ENCODE measurements at places on chromosomes 5 and 9. TPM values are rescaled to one million over a fixed set of nuclear protein-coding genes. Genes with fewer than 3 reads are reported as not detected.

PAEP gene
- not detected for total RNA-seq

ABL1 gene
- total RNA-seq = 58.0 TPM

PFN3 gene
- total RNA-seq = not detected

HSPB3 gene
- not detected for total RNA-seq

DNA sequence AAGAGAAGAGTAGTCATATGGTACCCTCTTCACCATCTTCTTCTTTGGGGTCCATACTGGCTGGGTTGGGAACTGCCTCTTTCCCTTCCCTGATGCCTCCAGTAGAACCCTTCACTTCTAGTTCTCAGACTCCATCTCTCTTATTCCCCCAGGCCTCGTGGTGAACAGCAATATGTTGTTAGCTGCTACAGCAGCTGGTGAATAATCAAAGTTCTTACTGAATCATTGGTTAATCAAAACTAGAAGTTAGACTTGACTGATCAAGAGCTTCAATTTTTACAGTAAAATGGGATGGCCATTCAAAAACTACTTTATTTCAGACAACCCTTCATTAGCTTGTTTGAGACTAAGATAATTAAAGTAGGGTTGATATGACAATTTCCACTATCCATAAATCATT, 190.9 kb upstream of the GNA14 start:
- no peak overlapping the region for H3K27ac ChIP-seq
- no peak overlapping the region for H3K4me3 ChIP-seq
- DNase-seq = no peak
- H3K4me1 ChIP-seq = peaks cover 6% of the 10 kb centered on the region
- no peaks in the 10 kb centered on the region for H3K36me3 ChIP-seq
- no peaks in the 10 kb centered on the region for H3K27me3 ChIP-seq

DNA sequence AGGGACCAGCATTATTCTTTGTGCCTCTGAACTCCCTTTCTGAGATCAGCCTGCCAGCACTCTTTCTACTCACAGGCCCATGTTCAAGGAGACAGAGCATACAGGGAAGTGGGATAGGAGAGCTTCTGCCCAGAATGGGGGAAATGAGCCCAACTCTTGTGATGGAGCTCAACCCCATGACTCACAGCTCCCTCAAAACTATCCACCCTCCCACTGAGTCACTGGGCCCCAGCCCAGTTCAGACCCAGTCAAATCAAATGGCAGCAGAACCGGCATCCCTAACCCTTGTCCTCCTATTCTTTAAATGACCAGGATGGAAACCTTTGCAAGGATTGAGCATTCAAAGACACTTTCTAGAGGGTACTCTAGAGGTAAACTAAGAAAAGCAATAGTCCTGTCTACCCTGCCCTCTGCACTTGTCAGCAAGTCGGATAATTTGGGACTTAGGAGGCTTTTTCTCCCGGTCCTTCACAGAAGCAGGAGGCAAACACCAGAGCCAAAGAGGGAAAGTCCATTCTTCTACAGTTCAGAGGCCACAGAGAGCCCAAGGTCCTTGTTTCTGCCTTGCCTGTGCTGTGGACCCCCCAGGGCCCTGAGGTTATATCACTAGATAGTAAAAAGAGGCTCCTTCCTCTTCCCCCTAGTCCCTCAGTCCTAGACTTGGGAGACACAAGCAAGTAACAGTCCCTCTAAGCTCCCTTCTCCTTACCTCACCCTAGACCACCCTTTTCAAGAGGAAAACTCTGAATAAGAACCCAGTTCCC, 3.2 kb downstream of the ATOSB start:
- peak; percentile 64 for DNase-seq
- no peaks in the 10 kb centered on the region for H3K36me3 ChIP-seq
- H3K4me3 ChIP-seq = no peak overlapping the region
- H3K27ac ChIP-seq = peak overlapping the region; percentile 90
- H3K4me1 ChIP-seq = peaks cover 52% of the 10 kb centered on the region

DNA sequence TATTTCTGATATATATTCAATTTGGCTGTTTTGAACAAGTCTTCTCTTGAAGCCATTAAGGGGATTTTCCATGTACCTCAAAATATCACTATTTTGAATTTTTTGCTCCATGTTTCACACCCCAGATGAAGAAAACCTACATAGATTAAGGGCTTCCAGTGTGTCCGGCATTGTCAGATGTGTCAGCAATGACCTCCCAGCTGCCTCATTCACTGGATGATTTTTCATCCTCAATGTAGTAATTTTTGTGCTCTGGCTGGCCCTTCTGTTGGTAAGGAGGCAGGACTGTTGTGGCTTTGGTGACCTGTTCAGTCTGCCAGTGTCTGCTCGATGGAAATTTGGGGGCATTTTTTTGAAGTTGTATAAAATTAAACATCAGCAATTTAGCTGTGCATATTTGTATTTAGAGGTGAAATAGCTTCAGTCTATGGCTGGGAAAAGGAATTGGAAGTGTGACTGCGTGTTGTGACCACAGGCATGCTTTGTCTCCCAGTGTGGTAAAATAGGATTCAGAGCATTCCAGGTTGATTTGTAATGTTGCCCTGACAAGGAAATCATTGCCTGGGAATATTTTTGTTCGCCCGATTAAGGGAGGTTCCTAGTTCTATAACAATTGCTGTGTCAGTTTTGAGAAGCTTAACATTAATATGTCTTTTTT, 312.4 kb downstream of the ARHGEF28 start:
- no peak overlapping the region for H3K27ac ChIP-seq
- H3K36me3 ChIP-seq = no peaks in the 10 kb centered on the region
- no peak for DNase-seq
- H3K27me3 ChIP-seq = no peaks in the 10 kb centered on the region

DNA sequence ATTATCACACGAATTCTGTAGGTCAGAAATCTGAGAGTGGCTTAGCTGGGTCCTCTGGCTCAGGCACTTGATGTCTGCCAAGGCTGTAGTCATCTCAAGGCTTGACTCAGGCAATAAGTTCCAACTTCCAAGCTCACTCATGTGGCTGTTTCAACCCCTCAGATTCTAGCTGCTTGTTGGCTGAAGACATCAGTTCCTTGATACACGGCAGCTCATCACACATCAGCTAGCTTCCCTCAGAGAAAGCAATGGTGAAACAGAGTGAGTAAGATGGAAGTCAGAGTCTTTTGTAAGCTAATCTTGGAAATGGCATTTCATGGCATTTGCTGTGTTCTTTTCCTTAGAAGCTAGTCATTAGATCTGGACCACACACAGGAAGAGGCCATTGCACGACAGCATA, 204.2 kb upstream of the PTGER4 start:
- no peak for DNase-seq
- no peaks in the 10 kb centered on the region for H3K27me3 ChIP-seq
- no peaks in the 10 kb centered on the region for H3K4me1 ChIP-seq
- no peak overlapping the region for H3K27ac ChIP-seq
- no peaks in the 10 kb centered on the region for H3K36me3 ChIP-seq

- H3K27me3 ChIP-seq = no peaks in the 10 kb centered on the region
- no peak overlapping the region for H3K4me3 ChIP-seq
- peaks cover 16% of the 10 kb centered on the region for H3K36me3 ChIP-seq
- no peaks in the 10 kb centered on the region for H3K4me1 ChIP-seq
- no peak for DNase-seq
Observed at GRCh38 chr9:83392228-83392627, 146.0 kb downstream of the FRMD3 start.

GRCh38 chr9:16289639-16290038, 580.8 kb downstream of the BNC2 start:
- H3K27me3 ChIP-seq = no peaks in the 10 kb centered on the region
- no peak for DNase-seq
- no peaks in the 10 kb centered on the region for H3K36me3 ChIP-seq
- no peak overlapping the region for H3K27ac ChIP-seq
- H3K4me1 ChIP-seq = no peaks in the 10 kb centered on the region

- H3K36me3 ChIP-seq = no peaks in the 10 kb centered on the region
- H3K27ac ChIP-seq = no peak overlapping the region
- no peaks in the 10 kb centered on the region for H3K27me3 ChIP-seq
- H3K4me3 ChIP-seq = no peak overlapping the region
- no peak for DNase-seq
Observed at GRCh38 chr5:154406231-154406630, 39.6 kb upstream of the SAP30L start.

DNA sequence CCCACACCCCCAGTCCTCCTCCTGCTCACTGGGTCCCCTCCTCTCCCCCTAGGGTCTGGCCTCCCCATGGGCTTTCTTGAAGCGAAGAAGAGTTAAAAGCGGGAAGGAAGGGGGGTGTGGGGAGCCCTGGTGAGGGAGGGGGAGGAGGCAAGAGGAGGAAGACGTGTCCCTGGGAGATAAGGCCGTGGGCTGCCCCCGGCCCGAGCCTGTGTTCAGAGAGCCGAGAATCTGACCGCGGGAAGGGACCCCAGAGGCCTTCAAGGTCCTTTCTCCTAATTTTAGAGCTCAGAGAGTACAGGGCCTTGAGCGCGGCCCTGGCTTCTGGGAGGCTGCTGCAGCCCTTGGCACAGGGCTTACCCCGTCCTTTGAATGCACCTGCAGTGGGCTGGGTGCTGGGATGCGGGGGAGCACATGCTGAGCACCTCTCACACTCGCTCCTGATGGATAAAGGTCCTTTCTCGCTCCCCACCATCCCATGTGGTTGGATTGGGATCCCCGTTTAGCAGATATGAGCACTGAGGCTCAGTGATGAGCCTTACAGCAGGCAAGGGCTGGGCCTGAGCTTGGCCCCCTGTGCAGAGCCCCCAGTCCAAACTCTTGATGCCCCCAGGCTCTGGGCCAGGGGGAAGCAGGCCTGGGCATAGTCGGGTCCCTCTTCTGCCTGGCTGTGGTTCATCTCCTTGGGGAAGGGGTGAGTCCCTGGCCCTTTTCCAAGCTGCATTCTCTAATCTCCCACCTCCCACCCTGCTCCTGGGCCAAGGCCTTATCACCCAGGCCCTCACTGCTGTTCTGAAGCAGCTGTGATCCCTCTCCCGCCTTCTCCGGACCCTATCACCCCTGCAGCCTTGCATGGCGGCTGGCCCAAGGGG, 5.9 kb downstream of the GFI1B start:
- no peaks in the 10 kb centered on the region for H3K4me1 ChIP-seq
- H3K27ac ChIP-seq = no peak overlapping the region
- H3K36me3 ChIP-seq = no peaks in the 10 kb centered on the region
- no peak for DNase-seq
- no peaks in the 10 kb centered on the region for H3K27me3 ChIP-seq

GRCh38 chr5:159657771-159658170, 258.5 kb upstream of the ADRA1B start:
- H3K36me3 ChIP-seq = no peaks in the 10 kb centered on the region
- no peak overlapping the region for H3K27ac ChIP-seq
- H3K4me3 ChIP-seq = no peak overlapping the region
- no peaks in the 10 kb centered on the region for H3K4me1 ChIP-seq
- no peak for DNase-seq
- H3K27me3 ChIP-seq = no peaks in the 10 kb centered on the region

- DNase-seq = no peak
- H3K36me3 ChIP-seq = no peaks in the 10 kb centered on the region
- no peak overlapping the region for H3K4me3 ChIP-seq
- no peaks in the 10 kb centered on the region for H3K27me3 ChIP-seq
- no peak overlapping the region for H3K27ac ChIP-seq
Observed at GRCh38 chr5:126640866-126641265, 40.1 kb downstream of the PHAX start.

- no peak for DNase-seq
- no peaks in the 10 kb centered on the region for H3K27me3 ChIP-seq
- H3K27ac ChIP-seq = peak overlapping the region; percentile 36
- H3K36me3 ChIP-seq = no peaks in the 10 kb centered on the region
Observed at GRCh38 chr5:125660231-125660895, 762.8 kb upstream of the GRAMD2B start.

DNA sequence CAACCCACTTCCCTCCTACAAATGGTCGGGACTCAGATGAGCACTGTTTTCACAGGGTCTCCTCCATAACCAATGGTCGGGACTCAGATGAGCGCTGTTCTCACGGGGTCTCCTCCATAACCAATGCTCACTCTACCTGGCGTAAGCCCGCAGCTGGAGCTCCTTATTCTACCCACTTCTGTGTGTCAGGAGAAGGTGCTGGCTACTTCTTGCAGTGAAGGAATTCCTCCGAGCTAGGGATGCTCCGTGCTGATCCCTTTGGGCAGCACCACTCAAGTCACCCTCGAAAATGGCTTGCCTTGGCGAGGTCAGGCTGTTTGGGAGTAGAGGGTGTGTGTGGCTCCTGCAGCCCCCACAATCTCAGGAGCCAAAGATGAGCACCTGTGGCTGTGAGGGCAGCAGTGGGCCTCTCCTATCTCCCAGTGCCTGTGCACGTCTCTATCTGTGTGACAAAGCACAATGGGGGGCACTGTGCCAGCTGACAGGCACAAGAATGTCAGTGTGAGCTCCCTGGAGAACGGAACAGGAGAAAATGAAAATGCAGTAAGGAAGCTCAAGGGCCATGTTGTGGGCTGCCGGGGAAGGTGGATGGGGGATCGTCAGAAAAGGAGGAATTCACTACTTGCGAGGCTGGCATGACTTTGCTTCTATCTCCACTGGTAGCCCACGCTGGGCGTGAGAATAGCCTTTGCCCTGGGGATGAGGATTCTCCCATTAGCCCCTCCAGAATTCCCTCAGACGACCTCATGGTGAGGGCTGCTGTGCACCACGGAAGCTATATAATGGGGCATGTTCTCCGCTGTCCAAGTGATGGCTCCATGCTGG, 3.9 kb upstream of the BTNL9 start:
- no peak for DNase-seq
- peaks cover 4% of the 10 kb centered on the region for H3K27me3 ChIP-seq
- no peak overlapping the region for H3K4me3 ChIP-seq
- H3K4me1 ChIP-seq = no peaks in the 10 kb centered on the region
- H3K27ac ChIP-seq = no peak overlapping the region
- H3K36me3 ChIP-seq = no peaks in the 10 kb centered on the region

GRCh38 chr5:116699332-116699731, 124.7 kb upstream of the SEMA6A start:
- H3K4me1 ChIP-seq = peaks cover 14% of the 10 kb centered on the region
- H3K36me3 ChIP-seq = no peaks in the 10 kb centered on the region
- DNase-seq = no peak
- H3K4me3 ChIP-seq = no peak overlapping the region
- no peak overlapping the region for H3K27ac ChIP-seq
- no peaks in the 10 kb centered on the region for H3K27me3 ChIP-seq

DNA sequence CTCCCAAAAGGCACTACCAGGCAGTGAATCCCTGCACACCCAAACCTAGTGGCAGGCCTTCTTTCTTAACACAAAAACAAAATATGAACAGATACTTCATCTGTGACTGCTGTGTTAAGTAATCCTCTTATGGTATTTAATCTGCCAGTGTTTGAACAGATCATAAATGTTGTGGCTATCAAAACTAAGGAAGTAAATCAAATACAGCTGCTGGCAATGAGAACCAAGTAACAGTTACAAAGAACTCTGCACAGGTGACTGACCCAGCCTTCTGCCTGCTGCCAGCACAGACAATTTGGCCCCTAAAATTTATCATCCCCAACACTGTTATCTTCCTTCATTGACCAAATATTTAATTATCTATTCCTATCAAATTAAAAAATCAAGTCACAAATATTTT, 78.0 kb downstream of the GNAQ start:
- H3K4me3 ChIP-seq = no peak overlapping the region
- H3K27ac ChIP-seq = peak overlapping the region; percentile 76
- DNase-seq = no peak
- H3K27me3 ChIP-seq = no peaks in the 10 kb centered on the region
- no peaks in the 10 kb centered on the region for H3K4me1 ChIP-seq

GRCh38 chr5:78345485-78345884, 14.9 kb upstream of the SCAMP1 start:
- no peaks in the 10 kb centered on the region for H3K4me1 ChIP-seq
- no peak for DNase-seq
- no peaks in the 10 kb centered on the region for H3K36me3 ChIP-seq
- no peaks in the 10 kb centered on the region for H3K27me3 ChIP-seq
- no peak overlapping the region for H3K27ac ChIP-seq

Measured in tibial nerve (tissue), 4 donors.